ENCODE measurements at places on chromosomes 7 and 10.

- peak; percentile 75 for DNase-seq
These were observed 13.6 kb upstream of the BPGM start for GRCh38 chr7:134632937-134633540.

DNA sequence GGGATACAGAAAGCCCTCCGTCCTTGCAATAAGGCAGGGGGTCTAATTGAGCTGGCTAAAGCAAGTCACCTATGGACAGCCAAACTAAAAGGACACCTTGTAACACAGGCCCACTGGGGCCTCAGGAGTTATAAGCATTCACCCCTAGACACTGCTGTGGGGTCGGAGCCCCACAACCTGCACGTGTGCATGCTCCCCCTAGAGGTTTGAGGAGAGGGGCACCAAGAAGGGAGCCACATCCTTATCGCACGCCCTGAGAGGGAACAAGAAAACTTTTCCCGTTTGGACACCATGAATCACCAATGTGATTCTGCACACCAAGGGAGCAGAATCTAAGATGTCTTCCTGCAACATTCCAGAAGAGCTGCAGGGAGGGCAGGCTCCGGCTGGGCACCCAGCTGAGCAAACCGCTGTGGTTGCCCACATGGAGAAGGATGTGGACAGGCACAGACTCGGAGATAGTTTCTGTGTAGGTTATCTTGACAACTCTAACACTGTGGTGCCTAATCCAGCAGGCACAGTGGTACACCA lies 17.7 kb upstream of the TARP start:
- DNase-seq, result no peak

GRCh38 chr10:52853704-52854103 lies 81.1 kb upstream of the MBL2 start:
- DNase-seq, result no peak

GRCh38 chr7:82964150-82964882 lies 198.4 kb downstream of the PCLO start:
- DNase-seq, result no peak

- no peak for DNase-seq
These were observed 420 bp upstream of the KLHL7 start for GRCh38 chr7:23105086-23105643.

DNA sequence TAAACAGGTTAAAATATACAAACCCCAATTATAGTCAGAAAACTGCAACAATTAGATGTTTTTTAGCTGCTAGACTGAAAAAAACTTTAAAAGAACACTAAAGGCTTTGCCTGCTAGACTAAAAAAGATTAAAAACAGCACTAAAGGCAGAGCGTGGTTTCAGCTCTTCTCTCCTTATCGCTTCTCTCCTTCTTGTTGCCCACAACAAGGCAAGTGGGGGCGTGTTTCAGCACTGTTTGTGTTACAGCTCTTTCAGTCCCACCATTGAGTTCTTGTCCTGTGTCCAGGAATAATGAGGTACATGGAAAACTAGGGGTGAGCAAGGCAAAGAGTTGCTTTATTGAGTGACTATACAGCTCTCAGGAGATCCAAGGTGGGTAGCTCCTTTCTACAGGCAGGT lies 112.3 kb downstream of the HPSE2 start:
- DNase-seq, result no peak

DNA sequence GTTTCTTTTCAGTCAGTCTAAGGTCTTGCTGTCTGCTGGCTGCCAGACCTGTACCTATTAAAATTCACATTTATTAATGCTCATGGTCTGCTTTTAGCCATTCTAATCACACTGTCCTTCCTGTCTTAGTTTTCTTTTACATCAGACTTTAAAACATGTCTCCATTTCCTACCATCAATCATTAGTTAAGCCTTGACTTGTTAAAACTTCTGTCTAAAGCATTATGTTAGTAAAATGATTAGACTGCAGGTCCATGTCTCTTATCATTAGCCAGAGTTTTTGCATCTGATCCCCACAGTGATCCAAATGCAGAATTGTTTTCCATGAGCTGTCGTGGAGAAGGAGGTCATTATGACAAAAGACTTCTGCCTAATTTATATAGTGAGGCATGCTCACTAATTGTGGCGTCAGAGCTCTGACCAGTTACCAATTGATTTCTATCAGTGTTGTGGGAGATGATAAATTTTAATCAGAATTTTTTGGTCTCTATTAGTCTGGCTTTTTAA lies 226.5 kb downstream of the DKK1 start:
- no peak for DNase-seq

GRCh38 chr10:75646218-75646915 lies 214.9 kb downstream of the LRMDA start:
- DNase-seq, result no peak

- DNase-seq, result no peak
These were observed 224.9 kb upstream of the NFE2L3 start for GRCh38 chr7:25926891-25927625.

GRCh38 chr10:44045020-44045419 lies 339.9 kb downstream of the CXCL12 start:
- no peak for DNase-seq

- no peak for DNase-seq
These were observed 221.7 kb upstream of the LYZL1 start for GRCh38 chr10:29067161-29067560.

DNA sequence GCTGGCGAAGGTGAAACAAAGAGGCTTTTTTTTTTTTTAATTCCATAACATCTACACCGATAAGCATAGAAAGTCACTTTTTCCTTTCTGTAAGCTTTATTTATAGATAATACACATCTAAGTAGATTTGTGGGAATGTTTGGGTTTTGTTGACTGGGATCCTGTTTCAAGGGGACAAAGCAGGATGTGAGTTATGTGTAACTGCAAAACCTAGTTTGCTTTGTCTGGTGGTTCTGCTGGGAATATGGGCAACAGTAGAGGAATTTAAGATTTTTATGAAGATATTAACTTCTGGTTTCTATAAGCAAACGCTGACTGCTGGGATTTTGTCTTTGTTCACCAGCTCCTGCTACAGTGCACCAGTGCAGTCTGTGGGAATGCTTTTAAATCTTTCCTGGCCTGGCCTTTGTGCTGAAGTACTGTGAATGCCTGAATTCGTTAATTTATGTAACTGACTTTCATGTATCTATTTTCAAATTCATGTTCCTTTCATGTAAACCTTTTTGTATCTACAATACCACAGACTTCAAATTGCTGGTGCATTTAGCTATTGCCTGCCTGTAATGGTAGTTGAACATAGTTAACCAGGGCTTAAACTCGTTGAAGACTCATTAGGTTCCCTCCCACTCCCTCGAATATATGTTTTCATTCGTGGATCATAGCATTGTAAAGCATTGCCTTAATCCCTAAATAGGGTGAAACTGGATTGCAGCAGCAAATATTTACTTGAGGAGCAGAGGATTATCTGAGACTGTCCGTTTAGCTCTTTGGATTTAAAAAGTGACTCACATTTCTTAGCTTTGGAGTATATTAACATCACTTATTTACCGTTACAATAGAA lies 1.5 kb downstream of the KLHL7 start:
- no peak for DNase-seq

DNA sequence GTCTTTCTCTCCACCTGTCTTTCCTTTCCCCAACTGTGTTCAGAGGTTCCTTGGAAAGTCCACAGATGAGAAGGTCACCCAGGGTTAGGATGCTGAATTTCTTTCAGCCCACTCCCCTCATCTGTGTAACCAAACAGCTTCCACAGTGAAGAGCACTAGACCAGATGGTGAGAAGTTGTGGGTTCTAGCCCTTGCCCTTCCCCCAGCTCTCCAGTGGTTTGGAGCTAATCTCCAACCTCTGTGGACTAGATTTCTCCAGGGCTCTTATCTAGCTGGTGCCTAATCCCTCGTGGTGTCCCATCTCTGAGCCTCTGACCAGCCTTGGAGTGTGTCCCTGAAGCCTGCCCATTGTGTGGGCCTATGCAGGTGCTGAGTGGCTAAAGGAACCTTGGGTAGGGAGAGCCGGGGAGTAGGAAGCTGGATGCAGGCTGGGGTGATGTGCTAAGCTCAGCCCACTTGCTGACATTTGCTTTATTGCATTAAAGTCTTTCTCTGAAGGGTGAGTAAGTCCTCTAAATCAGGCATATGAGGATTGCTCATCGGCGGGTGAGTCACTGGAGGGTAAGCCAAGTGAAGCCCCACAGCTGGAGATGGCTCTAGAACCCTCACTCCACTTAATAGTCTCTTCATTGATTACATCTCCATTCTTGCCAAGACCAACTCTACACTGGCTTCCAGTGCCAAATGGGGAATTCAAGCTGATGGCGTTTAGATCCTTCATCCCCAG lies 14.9 kb downstream of the DUSP5 start:
- DNase-seq, result no peak

DNA sequence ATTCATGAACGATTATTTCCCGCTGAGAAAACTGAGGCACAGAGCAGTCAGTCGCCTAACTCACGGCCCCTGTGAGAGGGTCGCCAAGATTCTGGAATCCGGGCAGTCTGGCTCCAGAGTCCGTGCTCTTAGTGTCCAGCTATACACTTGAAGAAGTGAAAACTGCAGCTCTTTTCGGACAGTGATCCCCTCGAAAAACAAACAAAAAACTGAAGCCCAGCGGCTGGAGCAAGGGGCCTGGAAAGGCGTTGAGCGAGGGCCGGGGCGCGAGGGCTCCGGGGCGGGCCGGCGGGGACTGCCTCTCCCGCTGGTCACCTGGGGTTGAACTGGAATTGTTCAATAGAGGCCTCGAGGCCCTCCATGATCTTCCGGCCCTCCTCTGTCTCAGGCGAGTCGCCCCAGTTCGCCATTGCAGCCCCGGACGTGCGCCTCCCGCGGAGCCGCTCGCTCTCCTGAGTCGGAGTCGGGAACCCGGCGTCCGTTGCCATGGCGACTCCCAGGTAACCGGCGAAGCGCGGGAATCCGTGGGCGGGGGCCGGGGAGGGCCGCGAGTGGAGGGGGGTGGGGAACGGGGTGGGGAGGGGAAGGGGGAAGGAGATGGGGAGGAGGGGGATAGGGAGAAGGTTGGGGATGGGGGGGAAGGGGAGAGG lies 881 bp downstream of the C10orf67 start:
- no peak for DNase-seq

DNA sequence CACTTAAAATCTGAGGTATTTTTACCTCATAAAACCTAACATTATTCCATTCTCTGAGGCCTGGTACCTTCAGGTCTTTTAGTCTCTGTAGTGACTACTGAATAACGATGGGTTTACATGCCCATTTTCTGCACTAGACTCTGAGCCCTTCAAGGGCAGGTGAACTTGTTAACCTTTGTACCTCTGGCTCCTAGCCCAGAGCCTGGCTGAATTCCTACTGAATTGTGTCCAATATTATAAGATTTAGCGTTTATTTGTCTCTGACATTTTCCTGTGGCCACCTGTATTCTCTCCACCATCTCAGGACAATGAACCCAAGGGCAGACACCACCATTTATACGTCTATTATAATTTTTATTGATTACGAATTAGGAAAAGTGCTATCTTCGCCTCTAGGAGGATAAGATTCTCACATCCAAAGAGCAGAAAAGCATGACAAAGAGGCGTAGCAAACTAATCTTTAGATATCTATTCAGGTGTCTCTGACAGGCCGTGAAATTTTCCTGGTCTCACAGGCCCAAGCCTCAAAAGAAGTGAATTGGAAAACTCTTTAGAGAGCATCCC lies 27.9 kb upstream of the HNRNPH3 start:
- no peak for DNase-seq

DNA sequence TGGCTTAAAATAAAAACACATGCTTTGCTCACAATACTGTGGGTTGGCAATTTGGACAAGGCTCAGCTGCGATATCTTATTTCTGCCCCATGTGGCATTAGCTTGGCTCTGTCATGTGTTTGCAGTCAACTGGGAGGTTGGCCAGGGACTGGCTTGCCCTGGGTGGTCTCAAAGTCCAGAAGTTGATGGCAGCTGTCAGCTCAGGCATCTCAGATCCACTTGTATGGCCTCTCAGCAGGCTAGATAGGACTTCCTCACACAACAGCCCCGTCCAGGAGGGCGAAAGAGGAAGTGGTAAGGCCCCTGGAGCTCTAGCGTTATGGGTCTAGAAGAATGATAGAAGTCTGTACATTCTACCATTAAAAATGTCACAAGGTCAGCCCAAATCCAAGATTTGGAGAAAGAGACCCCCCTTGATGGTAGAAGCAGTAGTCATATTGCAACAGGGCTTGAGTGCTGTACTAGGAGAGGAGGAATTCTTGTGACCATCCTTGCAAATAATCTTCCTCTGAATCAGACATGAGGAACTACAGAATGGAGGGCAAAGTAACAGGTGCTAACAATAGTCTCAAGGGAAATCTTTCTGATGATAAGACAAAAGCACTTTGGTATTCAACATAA lies 166.2 kb downstream of the FAM107B start:
- DNase-seq, result peak; percentile 56

DNA sequence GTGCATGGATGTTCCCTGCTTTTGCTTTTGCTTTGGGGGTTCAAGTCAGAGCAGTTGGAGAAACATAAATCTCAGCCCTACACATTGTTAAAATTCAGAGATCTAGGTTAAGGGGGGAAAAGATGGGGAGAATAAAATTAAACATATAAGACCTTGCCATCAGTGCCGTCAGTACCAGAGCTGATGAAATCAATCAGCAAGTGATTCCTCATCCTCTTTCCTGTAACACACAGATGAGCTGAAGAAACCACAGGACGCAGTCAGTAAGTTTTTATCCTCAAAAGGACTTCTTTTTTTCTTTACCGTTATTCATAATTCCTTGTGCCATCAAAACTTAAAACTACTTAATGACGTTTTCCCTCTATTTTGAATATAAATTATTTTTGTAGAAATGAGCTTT lies 5.9 kb downstream of the HECW1 start:
- DNase-seq, result no peak

DNA sequence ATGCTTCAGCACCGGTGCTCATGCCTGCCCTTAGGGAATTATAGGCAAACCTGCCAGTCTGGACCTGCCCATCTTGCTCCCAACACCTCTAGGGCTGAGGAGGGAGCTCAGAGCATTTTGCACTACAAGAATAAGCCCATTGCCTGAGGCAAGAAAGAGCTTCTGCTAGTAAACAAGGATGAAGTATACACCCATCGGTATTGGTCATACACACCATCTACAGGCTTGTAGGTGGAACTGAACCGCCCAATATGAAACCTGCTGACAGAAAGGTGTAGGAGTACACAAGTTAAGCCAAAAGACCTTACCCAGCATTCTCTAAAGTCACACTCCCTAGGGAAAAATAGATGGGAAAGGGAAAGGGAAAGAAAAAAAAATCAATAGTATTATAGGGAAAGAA lies 957.0 kb upstream of the LRRTM3 start:
- no peak for DNase-seq
